ENCODE measurements at places on chromosomes 16 and 17. TPM values are rescaled to one million over a fixed set of nuclear protein-coding genes. Genes with fewer than 3 reads are reported as not detected.

SLC35G6 gene
- total RNA-seq: not detected

LRRC37A3 gene
- 16.1 TPM for total RNA-seq

- no peak for DNase-seq
Observed at GRCh38 chr17:44786551-44787081, 27.8 kb downstream of the ADAM11 start.

- DNase-seq: no peak
Observed at GRCh38 chr16:8620535-8620934, 963 bp upstream of the METTL22 start.

DNA sequence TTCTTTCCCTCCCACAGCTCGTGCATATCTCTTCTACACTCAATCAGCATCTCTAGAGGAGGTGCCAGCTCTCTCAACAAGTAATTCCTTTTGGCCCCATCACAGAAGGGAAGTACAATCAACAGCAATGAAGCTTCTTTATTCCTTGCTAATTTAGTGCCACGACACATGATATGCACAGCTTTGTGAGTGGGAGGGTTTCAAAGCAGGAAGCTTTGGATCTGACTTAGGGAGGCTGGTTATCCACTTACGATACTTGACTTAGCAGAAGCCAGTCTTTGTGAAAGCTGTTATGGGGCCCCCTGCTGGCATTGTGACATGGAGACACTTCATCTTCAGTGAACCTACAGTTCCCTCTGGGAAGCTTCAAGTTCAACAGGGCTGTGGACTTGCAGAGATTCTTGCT is 81.0 kb downstream of the TMEM100 start:
- no peak for DNase-seq

DNA sequence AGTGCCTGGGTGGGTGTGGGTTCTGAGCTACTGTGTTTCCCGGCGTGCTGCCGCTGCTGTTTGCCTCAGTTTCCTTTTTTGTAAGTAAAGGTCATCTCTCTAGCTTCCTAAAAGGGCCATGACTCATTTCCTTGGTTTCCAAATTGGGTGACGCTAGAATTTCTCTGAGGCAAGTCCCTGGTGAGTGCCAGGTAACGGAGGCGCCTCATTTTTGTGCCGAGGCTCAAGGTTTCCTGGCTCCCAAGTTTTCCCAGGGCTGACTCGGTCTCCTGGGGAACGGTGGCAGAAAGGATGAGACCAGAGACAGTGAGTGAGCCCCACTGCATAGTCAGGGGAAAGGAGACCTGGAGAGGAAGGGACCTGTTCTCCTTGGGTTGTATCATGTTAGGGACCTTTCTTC is 20.3 kb downstream of the MSI2 start:
- DNase-seq: no peak

- no peak for DNase-seq
Observed at GRCh38 chr17:41015454-41015853, 6.5 kb upstream of the KRTAP3-1 start.

GRCh38 chr17:78716292-78716691 is 65.8 kb downstream of the CYTH1 start:
- no peak for DNase-seq

DNA sequence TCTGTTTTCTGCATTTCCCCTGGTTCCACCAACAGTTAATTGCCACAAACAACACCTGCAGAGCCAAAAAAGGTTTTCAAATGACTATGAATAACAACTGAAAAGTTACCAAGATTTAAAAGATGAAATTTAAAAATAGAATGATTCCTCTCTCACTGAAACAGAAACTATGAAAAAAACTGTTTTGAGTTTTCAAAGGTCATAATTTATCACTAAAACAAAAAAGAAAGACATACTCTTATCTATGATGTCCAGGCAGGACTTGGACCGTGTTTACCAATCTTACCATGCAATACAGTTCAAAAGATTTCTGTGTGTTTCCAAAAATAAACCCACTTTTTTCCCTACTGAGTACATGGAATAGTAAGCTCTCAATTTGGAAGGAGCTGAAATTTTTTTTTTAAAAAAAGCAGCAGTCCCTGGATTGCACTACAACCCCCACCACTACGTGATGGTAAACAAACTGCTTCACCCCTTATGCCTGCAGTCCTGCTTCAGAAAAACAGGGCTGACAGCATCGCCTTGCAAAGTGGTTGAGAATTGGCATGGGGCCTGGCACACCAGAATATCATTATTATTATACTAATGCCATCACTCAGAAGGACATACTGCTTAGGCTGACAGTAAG is 8.5 kb downstream of the TXNDC11 start:
- no peak for DNase-seq

DNA sequence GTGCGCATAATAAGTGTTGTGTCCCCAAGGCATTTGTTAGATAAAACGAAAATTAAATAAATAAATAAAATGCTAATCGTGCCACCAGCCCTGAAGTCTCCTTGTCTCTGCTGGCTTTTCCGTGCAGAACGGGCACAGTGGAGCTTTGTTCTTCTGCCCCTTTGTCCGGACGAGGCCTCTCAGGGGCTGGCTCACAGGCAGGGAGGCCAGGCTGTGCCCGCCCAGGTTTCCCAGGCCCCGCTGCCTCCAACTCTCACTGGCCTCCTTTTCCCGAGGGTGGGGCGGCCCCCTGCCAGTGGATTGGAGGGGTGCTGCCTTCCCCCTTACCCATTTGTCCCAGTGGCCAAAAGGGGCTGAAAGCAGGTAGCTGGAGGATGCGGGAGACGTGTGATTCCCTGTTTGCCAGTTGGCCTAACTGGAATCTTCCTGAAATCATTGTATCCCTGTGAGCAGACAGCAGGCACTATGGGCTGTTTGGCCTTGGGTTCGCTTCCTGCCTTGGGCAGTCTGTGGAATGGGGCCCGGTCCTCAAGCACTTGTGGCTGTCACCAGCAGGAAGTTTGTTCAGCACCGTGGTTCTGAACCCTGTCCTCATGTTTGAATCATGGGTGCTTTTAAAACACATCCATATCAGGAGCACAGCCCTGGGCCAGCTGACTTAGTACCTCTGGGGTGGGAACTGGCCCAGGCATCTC is 64.4 kb downstream of the KSR1 start:
- no peak for DNase-seq

- no peak for DNase-seq
Observed at GRCh38 chr16:49620158-49620868, 235.6 kb downstream of the ZNF423 start.
